ENCODE measurements at places on chromosomes 1 and 21.

DNA sequence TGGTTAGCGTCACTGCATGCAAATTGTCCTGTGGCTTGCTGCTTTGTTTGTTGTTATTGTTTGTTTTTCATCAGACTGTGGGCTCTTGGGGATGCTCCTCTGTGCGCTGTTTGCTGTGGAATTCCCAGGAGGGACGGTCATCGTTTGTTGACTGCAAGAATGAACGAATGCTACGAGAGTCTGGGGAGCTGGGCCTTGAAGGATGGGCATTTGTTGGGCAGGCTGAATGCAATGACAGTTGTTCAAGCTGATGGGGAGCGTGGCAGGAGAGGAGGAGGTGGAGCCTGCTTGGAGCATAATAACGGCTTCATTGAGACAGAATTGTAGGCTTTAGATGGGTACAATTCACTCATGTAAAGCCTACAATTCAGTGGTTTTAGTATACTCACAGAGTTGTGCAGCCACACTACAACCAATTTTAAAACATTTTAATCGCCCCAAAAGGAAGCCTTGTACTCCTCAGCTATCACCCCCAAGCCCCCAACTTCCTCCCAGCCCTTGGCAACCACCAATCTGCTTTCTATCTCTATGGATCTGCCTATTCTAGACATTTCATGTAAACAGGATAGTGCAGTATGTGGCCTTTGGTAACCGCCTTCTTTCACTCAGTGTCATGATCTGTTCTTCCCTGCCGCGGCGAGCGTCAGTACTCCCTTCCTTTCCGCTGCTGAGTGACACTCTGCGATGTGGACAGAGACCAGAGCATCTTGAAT, 190.2 kb downstream of the CAMTA1 start:
- no peak for DNase-seq

- no peak for DNase-seq
Measured at GRCh38 chr1:108584428-108584856, 24.5 kb downstream of the EEIG2 start.

- no peak for DNase-seq
Measured at GRCh38 chr1:866095-866494, 57.6 kb upstream of the SAMD11 start.

GRCh38 chr1:54748094-54748835, 16.1 kb downstream of the PARS2 start:
- no peak for DNase-seq

DNA sequence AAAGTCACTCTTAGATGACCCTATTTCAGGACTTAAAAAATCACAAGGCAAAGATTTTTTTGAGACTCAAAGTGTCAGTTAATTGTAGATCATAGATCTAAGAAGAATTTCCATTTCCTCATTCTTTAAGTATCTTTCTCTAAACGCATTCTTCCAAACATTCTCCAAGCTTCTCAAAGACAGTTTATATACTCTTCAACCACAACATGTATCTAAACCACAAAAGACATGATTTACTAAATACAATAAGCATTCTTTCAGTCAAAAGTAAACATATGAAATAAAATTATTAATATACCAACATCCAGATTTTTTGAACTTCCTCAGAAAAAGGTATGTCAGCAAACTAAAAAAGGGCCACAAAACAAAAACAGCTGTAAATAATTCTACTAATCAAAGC, 24.4 kb downstream of the RC3H1 start:
- DNase-seq = no peak

Data from activated CD8-positive, alpha-beta memory T cell treated with anti-CD3 and anti-CD28 coated beads for 1 hour (primary cell).